ENCODE measurements at places on chromosomes 12 and 14. TPM values are rescaled to one million over a fixed set of nuclear protein-coding genes. Genes with fewer than 3 reads are reported as not detected.

The KLRK1 gene
- not detected for total RNA-seq

The JAG2 gene
- 0.57 TPM for total RNA-seq

The DHH gene
- under 0.01 TPM for total RNA-seq

The POU6F1 gene
- 1.1 TPM for total RNA-seq

The PRICKLE1 gene
- 4.3 TPM for total RNA-seq
